ENCODE measurements at places on chromosomes 1 and 21.

DNA sequence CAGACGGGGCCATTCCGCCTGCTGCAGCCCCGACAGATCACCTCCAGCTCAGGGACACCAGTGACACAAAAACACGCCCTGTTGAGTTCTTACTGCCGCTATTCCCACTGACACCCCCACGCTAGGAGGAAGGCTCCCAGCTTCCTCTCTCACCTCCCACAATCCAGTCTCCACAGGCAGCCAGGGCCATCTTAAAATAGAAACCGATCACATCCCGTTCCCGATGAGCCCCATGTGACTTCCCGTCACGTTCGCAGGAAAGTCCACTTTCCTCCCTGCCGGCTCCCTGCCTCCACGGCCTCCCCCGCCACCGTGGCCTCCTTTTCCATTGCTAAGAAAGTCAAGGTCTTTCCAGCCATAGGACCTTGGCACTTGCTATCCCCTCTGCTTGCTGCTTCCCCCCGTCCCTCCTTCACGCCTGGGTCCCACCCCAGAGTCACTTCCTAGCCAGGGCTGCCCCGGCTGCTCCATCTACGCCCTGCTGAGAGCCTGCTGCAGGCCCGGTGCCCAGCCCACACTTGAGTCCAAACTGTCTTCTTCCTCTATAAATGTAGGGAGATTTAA lies 24.0 kb upstream of the DDOST start:
- DNase-seq, result no peak

- DNase-seq, result no peak
These were observed 69.8 kb downstream of the MPZL1 start for GRCh38 chr1:167791281-167792187.

DNA sequence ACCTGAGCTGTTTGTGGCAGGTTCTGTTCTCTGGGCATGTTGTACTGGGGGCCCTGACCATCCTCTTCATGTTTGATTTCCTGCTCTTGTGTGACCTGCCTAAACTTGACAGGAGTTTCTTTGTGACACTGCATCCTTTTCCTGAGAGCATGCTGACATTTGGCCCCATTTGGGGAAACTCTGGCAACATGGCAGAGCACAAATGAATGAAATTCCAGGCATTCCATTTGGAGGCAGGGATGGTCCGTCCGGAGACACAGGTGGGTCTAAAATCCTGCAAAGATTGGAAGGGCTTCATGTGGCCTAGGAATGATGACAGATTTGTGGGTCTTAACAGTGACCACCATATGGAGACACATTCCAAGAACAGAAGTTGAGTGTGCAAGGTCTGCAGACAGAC lies 184.0 kb downstream of the FCRL5 start:
- no peak for DNase-seq

GRCh38 chr1:12031039-12031980 lies 12.0 kb downstream of the MIIP start:
- no peak for DNase-seq

GRCh38 chr1:51316846-51317120 lies 13.6 kb downstream of the TTC39A start:
- DNase-seq, result no peak

GRCh38 chr1:109668123-109668775 lies 392 bp downstream of the GSTM2 start:
- DNase-seq, result no peak

GRCh38 chr1:227465256-227465655 lies 98.1 kb upstream of the ZNF678 start:
- DNase-seq, result no peak

DNA sequence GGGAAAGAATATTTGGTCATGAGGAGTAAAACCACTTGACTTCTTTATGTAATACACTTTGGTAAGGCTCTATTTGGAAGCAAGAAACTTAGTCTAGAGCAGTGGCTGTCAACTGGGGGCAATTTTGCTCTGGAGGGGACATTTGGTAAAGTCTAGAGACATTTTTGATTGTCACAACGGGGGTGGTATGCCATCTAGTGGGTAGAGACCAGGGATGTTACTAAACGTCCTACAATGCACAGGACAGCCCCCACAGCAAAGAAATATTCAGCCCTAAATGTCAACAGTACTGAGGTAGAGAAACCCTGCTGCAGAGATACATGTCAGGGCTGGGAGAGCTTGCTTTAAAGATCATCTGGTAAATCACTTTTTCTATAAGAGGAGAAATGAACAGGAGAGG lies 13.5 kb downstream of the FUCA1 start:
- DNase-seq, result no peak

DNA sequence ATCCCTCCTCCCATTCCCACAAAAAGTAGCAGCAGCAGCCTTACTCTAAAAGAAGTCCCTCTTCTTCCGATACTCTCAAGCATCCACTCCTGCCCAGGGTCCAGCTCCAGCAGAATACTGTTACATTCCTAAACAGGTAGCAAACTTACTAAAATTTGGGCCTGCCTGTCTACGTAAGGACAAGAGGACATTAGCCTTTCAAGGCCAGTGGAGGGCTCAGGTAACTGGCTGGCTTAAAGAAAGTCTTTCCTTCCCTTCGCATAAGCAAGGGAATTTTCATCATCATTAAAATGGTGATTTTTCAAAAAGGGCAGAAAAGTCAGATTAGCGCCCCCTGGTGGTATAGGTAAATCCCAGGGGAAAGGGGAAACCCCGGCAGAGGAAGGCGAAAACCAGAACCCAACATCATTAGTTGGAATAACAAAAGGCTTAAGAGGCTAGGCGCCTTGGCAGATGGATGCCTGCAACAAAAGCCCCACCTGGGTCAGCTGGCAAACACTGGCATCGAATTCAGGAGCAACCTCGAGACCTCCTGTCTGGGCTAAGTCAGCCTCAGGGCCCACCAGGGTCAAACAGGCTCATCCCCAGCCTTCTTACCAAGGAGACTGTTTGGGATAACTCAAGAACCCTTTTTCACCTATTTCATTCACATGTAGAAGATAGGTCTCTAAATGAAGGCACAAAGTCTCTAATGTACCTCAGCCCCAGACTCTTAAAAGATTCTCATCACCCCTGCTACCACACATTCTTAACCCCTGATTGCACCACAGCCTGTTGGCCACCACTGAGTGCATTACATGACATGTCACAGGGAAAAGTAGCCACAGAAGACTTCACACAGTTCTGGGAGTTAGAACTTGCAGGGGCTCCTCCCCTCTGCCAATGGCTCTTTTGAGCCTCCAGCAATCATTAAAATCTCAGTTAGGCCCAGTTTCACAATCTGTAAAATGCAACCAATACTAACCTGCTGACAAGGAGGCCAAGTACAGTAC lies 36.7 kb downstream of the ERI3 start:
- no peak for DNase-seq

DNA sequence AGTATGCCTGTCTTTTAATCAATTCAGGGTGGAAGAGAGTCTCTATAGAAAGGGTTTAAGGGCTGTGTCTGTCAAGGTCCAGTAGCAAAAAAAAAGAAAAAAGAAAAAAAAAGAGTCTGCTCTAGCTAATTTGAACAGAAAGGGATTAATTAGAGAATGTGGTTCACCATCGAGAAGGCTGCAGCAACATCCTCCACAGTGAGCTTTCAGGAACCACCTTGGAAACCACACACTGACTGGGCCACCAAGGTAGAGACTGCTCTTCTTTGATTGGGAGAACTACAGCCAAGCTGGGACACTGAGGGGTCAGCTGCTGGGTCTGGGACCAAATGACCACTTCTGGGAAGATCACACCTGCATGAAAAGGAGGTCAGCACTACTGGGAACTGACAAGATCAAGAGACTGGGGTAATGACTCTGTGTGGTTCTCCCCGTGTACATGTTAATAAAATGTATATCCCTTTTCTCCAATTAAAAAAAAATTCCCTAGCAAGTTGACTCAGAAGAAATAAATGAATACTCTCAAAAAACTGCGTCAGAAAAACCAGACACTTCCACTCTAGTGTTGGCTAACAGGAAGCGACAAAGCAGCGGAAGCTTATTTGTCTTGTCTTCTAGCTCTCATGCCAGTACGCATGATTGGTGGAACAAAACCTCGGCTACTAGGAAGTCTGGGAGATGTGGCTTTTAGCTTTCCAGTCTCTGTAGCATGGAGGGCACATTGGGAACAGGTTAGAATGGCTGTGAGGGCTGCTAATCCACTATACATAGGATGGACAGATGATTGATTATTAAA lies 60.0 kb upstream of the IVNS1ABP start:
- no peak for DNase-seq

GRCh38 chr1:30322859-30323257 lies 400.5 kb downstream of the MATN1 start:
- DNase-seq, result no peak

GRCh38 chr1:237851210-237851845 lies 39.4 kb downstream of the ZP4 start:
- no peak for DNase-seq

DNA sequence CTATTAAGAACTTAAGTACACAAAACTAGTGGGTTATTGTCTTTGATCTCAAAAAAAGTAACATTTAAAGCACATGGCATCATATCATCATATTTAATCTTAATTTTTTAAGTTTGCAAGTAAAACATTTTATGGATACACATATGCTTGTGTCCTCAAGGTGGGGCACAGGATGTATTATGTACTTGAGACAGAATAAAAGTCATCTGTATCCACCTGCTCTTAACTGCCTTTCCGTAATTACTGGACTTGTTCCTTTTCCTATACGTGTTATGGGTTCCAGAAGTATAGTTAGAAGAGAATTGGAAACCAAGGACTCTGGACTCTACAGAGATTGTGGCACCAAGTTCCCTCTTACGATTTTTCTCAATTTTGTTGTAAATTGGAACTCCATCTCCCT lies 79.4 kb downstream of the FCRL5 start:
- DNase-seq, result no peak

- no peak for DNase-seq
These were observed 14.0 kb upstream of the UMODL1 start for GRCh38 chr21:42056996-42057689.

DNA sequence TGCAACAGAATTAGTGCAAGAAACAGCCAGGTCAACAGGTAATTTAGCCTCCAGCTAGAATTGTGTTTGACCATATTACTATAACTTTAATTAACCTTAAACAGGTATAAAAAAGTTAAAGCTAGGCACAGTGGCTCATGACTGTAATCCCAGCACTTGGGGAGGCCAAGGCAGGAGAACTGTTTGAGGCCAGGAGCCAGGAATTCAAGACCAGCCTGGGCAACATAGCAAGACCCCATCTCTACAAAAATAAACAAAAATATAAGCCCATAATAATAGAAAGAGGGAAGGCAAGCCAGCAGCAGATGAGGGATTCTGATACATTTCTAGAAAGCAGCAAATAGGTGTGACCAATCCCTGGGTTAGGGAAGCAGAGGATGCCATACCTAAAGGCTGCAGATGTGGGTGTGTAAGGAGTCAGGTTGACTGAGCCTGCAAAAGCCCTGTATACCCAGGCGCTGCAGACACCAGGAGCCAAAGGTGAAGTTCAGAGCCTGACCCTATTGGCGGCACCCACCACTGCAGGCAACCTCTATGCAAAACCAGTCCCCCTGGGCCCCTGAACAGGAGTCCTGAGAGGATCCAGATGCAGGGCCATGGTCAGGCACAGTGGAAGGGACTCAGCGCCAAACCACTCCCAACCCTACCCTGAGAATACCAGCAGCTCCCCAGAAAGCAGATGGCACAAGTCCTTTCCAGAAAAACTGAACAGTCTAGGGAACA lies 19.3 kb upstream of the LSS start:
- no peak for DNase-seq

DNA sequence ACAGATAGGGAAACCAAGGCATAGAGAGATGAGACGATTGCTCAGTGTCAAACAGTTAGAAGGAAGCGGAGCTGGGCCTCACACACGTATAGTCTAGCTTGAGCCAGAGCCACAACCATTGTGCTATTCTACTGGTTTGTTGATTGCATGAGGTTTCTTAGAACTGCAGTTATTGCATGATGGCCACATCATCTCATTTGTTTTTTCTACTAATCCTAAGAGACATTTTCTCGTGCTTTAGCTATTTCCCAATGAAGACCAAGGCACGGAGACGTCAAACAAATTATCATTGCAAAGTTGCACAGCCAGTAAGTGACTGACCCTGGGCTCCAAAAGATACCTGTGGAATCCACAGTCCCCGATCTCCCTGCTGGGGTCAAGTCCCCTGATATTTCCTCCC lies 25.1 kb upstream of the ZNF362 start:
- DNase-seq, result no peak

- DNase-seq, result peak; percentile 50
These were observed 670 bp downstream of the ST3GAL3 start for GRCh38 chr1:43708002-43708410.

GRCh38 chr1:177779166-177779965 lies 190.5 kb downstream of the SEC16B start:
- no peak for DNase-seq

- no peak for DNase-seq
These were observed 48.6 kb upstream of the TMEM125 start for GRCh38 chr1:43220905-43221778.

GRCh38 chr1:205523891-205524793 lies 19.7 kb downstream of the CDK18 start:
- no peak for DNase-seq

DNA sequence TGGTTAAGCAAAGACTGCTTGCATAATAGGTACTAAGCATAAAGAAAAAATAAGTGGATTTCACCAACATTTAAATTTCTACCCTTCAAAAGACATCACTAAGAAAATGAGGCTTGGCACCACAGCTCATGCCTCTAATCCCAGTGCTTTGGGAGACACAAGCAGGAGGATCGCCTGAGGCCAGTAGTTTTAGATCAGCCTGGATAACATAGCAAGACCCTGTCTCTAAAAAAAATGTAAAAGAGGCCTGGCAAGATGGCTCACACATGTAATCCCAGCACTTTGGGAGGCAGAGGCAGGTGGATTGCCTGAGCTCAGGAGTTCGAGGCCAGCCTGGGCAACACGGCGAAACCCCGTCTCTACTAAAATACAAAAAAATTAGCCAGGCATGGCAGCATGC lies 73.0 kb downstream of the PIGK start:
- no peak for DNase-seq

- DNase-seq, result peak; percentile 75
These were observed 1.1 kb upstream of the ELAPOR1 start for GRCh38 chr1:109112652-109113285.

DNA sequence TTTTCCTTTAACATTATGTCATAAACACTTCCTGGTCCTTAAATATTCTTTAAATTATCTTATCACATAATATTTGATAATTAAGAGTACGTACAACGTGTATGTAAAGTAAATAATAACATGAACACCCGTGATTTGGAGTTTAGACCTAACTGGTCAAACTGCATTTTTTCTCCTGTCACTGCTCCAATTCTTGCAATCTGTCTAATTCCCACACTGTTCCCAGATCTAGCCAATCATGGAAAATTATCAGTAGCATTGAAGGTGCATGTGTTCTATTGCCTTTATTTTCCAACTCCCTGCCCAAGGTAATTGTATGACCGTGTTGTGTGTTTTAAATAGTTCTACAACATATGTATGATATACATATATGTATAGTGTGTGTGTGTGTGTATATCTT lies 2.1 kb upstream of the PM20D1 start:
- no peak for DNase-seq

- no peak for DNase-seq
These were observed 12.6 kb downstream of the MEGF6 start for GRCh38 chr1:3598522-3599285.

- no peak for DNase-seq
These were observed 16.0 kb downstream of the IQGAP3 start for GRCh38 chr1:156556354-156556753.

- DNase-seq, result no peak
These were observed 4.6 kb downstream of the CD244 start for GRCh38 chr1:160858097-160858496.

All from SW 1271 (cell line).